Breast epithelium (tissue), 4 donors: ENCODE measurements at places on chromosomes 5 and 9.

GRCh38 chr9:11199335-11199734 lies 586.5 kb upstream of the PTPRD start:
- no peak for DNase-seq

- no peak for DNase-seq
Measured at GRCh38 chr5:140318792-140319191, 15.9 kb upstream of the PFDN1 start.

DNA sequence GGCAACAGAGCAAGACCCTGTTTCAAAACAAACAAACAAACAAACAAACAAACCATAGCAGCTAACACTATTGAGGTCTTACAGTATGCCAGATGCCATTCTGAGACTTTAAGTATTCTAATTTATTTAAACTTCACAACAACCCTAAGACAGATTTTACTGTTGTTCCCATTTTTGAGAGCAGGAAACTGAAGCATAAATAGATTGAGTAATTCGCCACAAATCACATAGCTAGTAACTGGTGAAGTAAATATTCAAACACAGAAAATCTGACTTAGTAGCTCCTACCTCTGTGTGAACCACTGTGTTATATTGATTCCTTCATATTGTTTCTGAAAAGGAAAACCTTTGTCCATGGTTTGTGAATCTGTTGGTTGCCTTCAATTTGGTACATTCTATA lies 98.4 kb downstream of the UNC13B start:
- DNase-seq, result no peak

- DNase-seq, result no peak
Measured at GRCh38 chr5:168401880-168402279, 84.4 kb upstream of the RARS1 start.

DNA sequence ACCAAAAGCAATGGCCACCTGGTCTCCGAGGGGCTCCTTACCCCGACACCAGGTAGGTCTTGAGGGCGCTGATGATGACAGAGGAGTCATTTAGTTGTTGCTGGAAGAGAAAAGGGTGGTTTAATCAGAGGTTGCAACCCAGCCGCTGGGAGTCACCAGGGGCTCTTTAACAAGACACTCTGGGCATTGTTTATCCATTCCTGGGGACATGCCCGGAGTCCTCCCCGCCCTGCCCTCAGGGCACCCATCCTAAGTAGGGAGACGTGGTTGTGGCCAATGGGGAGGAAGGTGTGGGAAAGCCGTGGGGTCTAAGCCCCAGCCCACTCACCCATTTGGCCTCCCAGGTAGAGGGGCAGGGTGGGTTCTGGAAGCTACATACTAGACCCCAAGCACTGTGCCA lies 3.1 kb downstream of the PTGES2 start:
- no peak for DNase-seq

- no peak for DNase-seq
Measured at GRCh38 chr5:151007430-151008209, 12.8 kb upstream of the GPX3 start.

DNA sequence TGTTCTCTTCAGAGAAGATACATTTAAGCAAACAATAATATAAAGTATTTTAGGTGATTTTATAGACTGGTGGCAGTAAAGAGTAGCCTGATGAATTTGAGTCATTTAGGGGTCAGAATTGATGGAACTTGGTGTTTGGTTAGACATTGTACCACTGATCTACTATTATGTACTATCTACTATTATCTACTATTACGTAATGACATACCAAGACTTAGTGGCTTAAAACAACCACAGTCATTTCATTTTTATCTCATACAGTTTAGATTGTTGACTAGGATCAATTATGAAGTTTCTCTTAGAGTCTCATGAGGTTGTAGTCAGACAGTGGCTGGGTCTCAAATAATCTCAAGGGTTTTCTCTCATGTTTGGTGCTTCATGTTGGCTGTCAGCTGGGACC lies 54.0 kb downstream of the PPIP5K2 start:
- no peak for DNase-seq

DNA sequence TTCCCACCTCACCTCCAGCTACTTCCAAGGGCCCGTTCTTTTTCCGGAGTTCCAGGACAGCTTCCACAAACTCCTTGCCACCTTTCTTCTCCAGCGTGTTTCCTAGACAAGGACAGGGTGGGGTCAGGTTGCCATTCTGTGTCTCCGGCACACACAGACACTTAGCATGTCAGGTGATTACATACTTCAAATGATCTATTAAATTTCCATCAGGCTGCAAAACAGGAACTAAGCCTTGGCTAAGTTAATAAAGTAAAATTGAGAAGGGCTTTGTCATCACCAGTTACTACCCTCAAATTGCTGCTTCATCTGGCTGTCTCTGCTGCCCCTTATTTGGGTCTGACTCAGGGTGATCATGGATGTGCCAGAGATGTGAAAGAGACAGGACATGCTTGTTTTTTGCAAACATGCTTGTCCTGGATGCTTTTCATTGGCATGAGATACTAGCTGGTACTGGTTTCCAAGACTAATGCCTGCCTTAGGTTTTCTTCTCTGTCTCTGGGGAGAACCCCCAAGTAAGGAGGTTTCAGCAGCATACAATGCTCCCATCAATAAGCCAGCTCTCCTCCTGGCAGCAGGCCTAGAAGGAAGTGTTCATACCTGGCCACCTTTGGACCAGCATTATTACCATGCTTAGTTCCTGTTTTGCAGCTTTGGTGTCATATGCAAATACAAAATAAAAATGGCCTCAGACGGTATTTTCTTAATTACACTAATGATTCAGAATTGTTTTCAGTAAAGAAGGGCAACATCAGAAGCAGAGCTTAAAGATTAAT lies 52.9 kb downstream of the MACROH2A1 start:
- DNase-seq, result no peak

DNA sequence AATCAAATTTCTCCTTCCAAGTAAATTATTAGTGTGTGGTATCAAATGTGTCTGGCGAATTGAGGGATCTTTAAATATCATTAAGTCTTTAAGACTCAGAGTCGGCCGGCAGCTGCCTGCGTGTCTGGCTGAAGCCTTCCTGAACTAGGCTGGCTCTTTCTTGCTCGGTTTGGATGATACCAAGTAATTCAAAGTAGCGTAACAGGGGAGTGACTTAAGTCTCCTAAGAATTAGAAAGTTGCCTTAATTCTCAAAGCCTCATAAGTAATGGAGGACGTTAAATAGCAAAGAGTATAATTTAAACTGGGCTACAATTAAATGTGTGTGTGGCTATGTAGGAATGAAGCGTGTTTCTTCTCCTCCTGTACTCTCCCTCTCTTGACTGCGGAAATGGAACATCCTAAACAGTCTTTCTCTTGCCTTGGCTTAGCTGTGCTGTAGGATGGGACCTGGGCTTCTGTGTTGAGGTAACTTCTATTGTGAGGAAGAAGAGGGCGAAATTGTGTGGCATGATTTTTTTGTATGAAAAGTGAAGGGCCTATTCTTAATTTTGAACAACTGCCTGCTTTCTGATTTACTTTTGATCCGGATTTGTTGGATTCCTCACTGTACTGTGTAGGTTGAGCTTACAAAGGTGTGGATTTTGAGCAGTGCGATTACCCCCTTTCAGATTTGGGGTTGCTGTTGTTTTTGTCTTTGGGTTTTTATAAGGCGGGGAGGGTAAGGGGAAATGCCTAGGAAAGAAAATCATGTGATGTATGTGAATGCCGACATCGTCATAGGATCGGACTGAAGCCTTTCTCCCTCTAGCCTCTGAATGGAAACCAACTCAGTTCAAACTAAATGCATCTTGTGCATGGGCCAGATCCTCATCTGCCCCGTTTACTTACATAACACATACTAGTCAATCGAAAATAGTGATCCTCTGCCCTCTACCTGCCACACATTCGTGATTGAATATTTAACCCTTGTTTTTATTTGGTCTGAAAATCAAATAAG lies 29.9 kb downstream of the CPEB4 start:
- peak; percentile 52 for DNase-seq

DNA sequence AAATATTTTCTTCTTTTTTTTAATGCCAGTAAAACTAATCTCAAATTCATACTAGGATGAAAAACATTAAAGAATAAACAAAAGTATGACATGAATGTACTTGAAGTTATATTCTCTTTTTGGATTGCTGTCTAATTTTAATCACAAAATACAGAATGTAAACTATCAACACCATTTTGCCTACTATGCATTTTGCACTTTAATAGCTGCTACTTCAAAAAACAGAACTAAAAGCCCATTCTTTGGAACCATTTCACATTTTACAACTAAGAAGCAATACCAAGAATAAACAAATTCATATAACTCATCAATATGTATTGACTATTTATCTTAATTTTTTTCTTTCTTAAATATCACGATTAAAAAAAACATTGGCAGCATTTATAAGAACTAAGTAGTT lies 58.1 kb downstream of the ADAMTS6 start:
- no peak for DNase-seq

- DNase-seq, result no peak
Measured at GRCh38 chr9:14346811-14347405, 33.0 kb upstream of the NFIB start.

- DNase-seq, result no peak
Measured at GRCh38 chr5:180080486-180081280, 9.1 kb upstream of the RNF130 start.

GRCh38 chr9:100213730-100214477 lies 114.9 kb downstream of the INVS start:
- DNase-seq, result no peak

DNA sequence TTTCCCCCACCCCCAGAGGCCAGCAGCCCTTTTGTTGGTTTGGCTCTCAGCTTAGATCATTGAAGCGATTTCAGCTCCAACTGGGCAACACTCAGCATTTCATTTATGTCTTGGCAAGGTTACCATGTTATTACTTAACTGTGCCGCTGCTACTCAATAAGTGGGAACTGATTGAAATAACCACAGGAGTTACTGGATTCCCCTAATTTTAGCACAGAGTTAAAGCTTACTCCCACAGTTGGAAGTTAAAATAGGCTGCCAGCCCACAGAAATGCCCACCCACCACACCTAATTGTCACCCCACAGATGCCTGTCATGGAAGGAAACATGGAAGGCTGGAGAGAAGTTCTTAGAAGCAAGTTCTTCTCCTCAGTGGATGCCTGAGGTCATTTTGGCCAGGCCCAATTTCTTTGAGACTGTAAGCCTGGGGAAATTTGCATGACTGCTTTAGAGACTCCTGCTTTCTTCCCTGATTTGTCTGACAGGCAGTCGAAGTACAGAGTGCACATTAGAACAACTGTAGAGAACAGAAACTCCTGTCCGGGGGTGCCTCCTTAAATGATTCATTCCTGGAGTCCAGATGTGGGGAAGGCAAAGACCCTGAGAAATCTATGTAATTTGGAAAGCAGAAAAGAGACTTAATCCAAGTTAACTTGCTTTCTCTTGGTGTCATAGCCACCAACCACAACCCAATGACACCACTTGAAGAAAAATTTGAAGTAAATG lies 370.0 kb downstream of the ZSWIM6 start:
- DNase-seq, result no peak

DNA sequence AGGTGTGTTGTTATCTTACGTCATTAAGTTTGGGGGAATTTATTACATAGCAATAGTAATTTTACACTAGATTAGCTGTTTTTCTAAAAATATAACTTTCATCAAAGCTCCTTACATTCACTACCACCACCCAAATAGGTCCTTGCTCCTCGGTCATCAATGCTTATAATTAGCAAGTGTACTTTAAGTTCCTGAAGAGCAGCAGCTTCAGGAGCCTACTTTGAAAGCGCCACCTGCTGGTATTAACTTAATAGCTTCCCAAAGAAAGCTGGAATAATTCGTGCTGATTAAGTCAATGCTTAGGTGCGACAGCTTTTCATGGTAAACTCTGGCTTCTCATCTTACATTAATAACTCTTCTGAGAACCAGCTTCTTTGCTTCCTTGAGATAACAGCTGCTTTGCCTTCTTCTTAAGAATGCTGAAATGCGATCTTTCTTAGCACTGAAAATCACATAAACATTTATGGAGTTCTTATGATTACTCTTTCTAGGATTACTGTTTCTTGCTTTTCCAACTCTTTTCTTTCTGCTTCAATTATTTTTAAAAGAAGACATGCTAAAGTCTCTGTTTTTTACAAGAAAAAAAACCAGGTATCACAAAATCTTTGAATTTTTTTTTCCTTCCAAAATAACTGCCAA lies 10.0 kb upstream of the C5 start:
- no peak for DNase-seq

DNA sequence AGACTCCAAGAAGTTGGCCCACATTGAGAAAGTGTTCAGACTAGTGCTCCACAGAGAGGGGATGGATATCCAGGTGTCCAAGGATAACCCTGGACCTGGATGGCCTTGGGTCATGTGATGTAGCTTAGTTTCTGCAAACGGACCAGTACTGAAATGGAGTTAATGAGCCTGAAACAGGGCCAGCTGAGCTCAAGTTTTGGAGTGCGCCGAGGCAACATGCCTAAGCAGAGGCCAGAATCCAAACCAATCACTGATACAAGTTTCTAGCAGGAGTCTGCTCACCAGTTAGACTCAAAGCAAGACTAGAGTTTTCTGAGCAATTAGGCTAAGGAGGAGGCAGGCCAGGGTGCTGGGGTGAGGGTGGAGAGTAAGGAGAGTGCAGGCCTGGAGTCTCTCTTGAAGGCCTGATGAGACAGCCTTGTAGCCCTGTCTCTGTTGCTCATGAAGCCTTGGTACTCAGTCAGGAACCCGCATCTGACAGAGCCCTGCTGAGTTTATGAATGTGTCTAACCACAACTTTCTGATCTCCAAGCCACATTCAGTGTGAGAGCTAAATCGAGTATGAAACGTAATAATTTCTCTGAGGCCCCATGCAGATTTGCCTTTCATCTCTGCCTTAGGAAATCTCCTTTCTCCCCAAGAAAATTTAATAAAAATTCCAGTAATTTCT lies 68.9 kb upstream of the EQTN start:
- no peak for DNase-seq

DNA sequence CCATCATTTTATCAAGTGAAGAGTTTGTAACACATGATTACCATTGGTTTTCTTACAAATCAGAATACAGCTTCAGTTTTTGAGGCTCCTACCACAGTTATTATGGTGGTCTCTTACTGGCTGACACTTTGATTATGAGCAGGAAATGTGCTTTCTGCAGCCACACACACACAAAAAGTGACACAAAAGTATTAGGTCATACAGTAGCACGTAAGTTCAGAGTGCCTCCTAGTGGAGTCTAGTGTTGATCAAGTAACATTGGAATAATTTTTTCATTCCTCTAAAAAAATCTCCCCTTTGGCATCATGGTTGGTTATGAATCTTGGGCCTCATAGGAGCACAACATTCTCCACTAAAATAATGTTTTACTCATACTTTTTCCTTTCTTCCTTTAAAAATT lies 37.6 kb downstream of the PAM start:
- no peak for DNase-seq

DNA sequence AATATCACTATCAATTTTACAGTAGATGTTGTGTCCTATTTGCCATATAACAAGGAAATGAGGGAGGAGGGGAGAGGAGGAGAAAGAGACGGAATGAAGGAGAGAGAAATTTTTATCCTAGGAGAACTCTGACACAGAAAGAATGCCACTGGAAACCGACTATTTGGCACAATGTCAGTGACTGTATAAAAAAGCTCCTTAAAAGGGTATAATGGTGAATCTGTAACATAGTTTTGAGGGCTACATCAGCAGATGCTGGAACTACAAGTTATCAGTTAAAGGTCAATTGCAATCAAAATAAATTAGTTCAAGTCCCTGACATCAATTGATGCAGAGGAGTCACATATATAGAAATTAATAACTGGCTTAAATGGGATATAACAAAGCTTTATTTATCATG lies 5.7 kb downstream of the EDIL3 start:
- no peak for DNase-seq
